ENCODE measurements at places on chromosomes 1 and 21.

GRCh38 chr1:217919683-217920388 is 288.7 kb downstream of the SPATA17 start:
- DNase-seq, result no peak

- DNase-seq, result no peak
These were observed 127.8 kb downstream of the NRDC start for GRCh38 chr1:51750729-51751128.

GRCh38 chr1:190679983-190680382 is 202.3 kb upstream of the BRINP3 start:
- DNase-seq, result no peak

DNA sequence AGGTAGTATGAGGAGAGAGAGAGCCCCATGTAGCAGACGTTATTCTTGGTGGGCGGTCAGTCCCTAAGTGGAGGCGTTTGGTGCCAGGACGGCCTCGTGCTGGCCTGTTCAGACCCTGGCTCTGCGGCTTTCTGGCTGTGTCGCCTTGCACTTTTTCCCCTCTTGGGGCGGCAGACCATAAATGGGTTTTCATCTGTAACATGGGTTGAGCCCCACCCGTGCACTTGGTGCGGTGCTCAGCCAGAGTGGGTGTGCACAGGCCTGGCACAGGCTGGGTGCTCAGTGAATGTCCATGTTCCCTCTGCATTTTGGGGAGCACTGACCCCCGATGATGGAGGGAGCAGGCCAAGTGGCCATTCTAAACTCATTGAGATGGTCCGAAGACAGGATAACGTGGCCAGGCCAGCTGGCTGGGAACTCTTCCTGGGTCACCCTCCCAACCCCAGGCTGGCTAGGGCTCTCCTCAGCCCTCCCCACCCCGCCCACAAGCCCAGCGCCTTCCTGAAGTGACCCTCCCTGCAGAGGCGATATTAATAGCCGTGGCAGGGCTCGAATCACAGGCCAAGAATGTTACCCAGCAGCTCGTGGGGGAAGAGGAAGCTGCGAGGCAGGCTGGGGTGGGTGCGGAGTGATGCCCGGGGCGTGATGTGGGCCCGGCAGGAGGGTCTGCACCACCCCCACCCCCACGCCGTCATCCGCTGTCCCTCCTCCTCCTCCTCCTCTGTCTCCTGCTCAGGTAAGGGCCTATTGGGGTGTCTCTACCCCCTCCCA is 78.5 kb downstream of the ARHGEF10L start:
- no peak for DNase-seq

GRCh38 chr1:39960431-39960958 is 5.5 kb downstream of the MFSD2A start:
- DNase-seq, result no peak

GRCh38 chr1:92291372-92291999 is 7.3 kb downstream of the GLMN start:
- DNase-seq, result no peak

DNA sequence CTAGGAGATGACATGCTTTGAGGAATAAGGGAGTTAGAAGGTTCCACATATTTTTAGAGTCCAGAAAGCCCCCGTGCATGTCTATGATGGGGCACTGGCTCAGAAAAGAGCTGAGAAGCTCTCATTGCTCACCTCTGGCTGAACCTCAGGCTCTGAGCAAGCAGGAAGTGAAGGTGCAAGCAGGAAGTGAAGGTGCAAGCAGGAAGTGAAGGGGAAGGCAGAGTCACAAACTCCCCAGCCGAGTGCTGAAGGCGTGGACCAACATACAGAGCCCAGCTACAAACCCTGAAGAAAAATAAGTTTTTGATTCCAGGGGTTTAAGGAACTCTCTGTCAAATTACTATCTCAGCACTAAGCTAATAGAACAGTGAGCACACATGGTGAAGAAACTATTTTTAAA is 7.0 kb downstream of the KRTAP10-8 start:
- DNase-seq, result peak; percentile 33

GRCh38 chr1:79262745-79263258 is 256.3 kb upstream of the ADGRL4 start:
- no peak for DNase-seq

Data from stimulated activated CD8-positive, alpha-beta memory T cell treated with anti-CD3 and anti-CD28 coated beads, Interleukin-7, amount 100 ng/mL, for 1 hour (primary cell).